Stomach (tissue), 19 donors: ENCODE measurements at places on chromosomes 6 and 20. TPM values are rescaled to one million over a fixed set of nuclear protein-coding genes. Genes with fewer than 3 reads are reported as not detected.
A peak's percentile ranks its signal among the peaks of the same experiment; 100 is the strongest.

DNA sequence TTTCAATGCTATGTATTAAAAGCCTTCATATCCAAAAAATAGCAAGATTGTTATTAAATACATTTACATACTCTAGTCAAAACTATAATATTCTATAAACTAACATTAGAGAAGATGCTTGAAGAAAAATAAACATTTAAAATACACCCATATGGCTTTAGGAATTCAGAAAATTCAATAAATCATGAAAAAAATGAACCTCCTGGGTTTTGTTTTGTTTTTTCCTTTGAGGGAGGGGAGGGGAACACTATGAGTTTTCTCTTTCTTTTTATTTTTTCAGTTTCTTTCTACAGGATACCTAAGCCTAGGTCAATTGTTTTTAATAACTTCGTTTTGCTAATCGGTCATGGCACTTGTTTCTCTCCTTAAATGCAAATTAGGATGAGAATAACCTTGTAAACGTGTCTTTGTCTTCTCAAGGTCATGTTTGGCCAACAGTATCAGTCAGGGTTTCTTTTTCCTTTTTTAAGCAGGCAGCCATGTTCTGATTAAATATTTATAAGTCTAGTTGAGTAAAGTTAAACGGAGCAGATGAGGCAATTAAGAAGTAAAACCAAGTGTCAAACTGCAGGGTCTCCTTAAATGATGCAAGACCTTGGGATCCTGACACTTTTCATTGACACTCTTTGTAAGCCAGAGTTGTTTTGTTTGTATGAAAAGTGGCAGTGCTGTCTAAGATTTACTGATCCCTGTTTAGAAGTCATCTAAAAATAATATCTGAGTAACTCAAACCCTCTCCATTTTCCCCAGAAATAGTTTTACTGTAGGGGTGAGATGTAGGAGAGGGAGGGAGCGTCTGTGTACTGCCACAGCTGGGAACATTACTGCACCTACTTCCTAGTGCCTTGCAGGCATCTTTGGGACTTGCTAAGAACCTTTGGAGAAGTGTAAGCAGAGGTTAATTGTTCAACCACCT, 392.3 kb downstream of the PLCB1 start:
- no peaks in the 10 kb centered on the region for H3K27me3 ChIP-seq
- DNase-seq: no peak
- no peak overlapping the region for H3K27ac ChIP-seq
- H3K4me3 ChIP-seq: no peak overlapping the region
- H3K4me1 ChIP-seq: no peaks in the 10 kb centered on the region

EEF1A2 gene
- total RNA-seq: 64.8 TPM

OR2H1 gene
- not detected for total RNA-seq

BNIP5 gene
- 5.8 TPM for total RNA-seq

GRCh38 chr20:24106801-24107445, 118.3 kb upstream of the GGTLC1 start:
- no peaks in the 10 kb centered on the region for H3K4me1 ChIP-seq
- H3K27ac ChIP-seq: no peak overlapping the region
- no peaks in the 10 kb centered on the region for H3K27me3 ChIP-seq
- no peaks in the 10 kb centered on the region for H3K36me3 ChIP-seq

- no peak overlapping the region for H3K4me3 ChIP-seq
- no peaks in the 10 kb centered on the region for H3K27me3 ChIP-seq
- peak; percentile 94 for DNase-seq
- H3K27ac ChIP-seq: peak overlapping the region; percentile 80
These were observed 124.7 kb downstream of the TMEM242 start for GRCh38 chr6:157198425-157199279.

MAFB gene
- total RNA-seq: 34.4 TPM

DNA sequence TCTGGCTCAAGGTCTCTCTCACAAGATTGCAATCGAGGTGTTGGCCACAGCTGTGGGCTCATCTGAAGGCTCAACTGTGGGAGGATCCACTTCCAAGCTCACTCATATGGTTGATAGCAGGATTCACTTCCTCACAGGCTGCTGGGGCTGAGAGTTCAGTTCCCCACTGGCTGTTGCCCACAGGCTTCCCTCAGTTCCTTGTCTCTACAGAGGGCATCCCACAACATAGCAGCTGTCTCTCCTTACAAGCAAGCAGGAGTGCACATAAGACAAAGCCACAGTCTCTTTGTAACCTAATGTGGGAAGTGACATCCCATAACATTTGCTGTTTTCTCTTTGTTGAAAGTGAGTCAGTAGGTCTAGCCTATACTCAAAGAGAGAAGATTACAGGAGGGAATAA, 14.0 kb downstream of the SPATS1 start:
- no peak overlapping the region for H3K4me3 ChIP-seq
- no peak overlapping the region for H3K27ac ChIP-seq
- DNase-seq: no peak
- H3K4me1 ChIP-seq: no peaks in the 10 kb centered on the region
- H3K36me3 ChIP-seq: no peaks in the 10 kb centered on the region
